ENCODE measurements at places on chromosomes 13 and 19. TPM values are rescaled to one million over a fixed set of nuclear protein-coding genes. Genes with fewer than 3 reads are reported as not detected.

Gene C19orf81
- total RNA-seq: 4.3 TPM

Gene MED4
- 38.0 TPM for total RNA-seq

Gene CYP2S1
- total RNA-seq: 24.9 TPM

Gene PIBF1
- 5.0 TPM for total RNA-seq

Gene C1QTNF9B
- total RNA-seq: not detected

Gene CEACAM20
- total RNA-seq: not detected

Gene WDR87
- not detected for total RNA-seq

Gene MYH14
- 6.4 TPM for total RNA-seq

Gene NLRP5
- 0.03 TPM for total RNA-seq

Gene SIAH3
- not detected for total RNA-seq

Gene GADD45B
- total RNA-seq: 88.8 TPM

Gene ZNF90
- total RNA-seq: not detected

Gene MTMR6
- 10.4 TPM for total RNA-seq

Gene CC2D1A
- 9.6 TPM for total RNA-seq

Gene F7
- total RNA-seq: 0.09 TPM

Gene VSTM1
- 0.47 TPM for total RNA-seq

Gene ADGRE3
- total RNA-seq: not detected

Gene ZNF729
- not detected for total RNA-seq

Gene OR7A5
- total RNA-seq: not detected

Gene LCP1
- 0.26 TPM for total RNA-seq

Gene UBE2L5
- total RNA-seq: not detected

Gene NALCN
- 4.5 TPM for total RNA-seq

Gene ZIC2
- total RNA-seq: 7.1 TPM

Gene MAMSTR
- total RNA-seq: 0.30 TPM

Gene OLFM4
- not detected for total RNA-seq

Gene UBL5
- 409 TPM for total RNA-seq

Gene COG3
- total RNA-seq: 11.6 TPM

Gene CEACAM3
- total RNA-seq: not detected

Gene BRCA2
- 6.7 TPM for total RNA-seq

Gene CA11
- total RNA-seq: 12.7 TPM

Gene KATNAL1
- total RNA-seq: 6.3 TPM

Gene RELB
- 43.3 TPM for total RNA-seq

Gene PRR19
- 4.7 TPM for total RNA-seq

Gene GZMM
- total RNA-seq: 0.38 TPM

Gene ZNF844
- not detected for total RNA-seq

Gene GNA15
- total RNA-seq: not detected

Gene USHBP1
- total RNA-seq: not detected

Gene IFNL2
- not detected for total RNA-seq

Gene HIPK4
- total RNA-seq: 0.18 TPM
